ENCODE measurements at places on chromosomes 1 and 21.

DNA sequence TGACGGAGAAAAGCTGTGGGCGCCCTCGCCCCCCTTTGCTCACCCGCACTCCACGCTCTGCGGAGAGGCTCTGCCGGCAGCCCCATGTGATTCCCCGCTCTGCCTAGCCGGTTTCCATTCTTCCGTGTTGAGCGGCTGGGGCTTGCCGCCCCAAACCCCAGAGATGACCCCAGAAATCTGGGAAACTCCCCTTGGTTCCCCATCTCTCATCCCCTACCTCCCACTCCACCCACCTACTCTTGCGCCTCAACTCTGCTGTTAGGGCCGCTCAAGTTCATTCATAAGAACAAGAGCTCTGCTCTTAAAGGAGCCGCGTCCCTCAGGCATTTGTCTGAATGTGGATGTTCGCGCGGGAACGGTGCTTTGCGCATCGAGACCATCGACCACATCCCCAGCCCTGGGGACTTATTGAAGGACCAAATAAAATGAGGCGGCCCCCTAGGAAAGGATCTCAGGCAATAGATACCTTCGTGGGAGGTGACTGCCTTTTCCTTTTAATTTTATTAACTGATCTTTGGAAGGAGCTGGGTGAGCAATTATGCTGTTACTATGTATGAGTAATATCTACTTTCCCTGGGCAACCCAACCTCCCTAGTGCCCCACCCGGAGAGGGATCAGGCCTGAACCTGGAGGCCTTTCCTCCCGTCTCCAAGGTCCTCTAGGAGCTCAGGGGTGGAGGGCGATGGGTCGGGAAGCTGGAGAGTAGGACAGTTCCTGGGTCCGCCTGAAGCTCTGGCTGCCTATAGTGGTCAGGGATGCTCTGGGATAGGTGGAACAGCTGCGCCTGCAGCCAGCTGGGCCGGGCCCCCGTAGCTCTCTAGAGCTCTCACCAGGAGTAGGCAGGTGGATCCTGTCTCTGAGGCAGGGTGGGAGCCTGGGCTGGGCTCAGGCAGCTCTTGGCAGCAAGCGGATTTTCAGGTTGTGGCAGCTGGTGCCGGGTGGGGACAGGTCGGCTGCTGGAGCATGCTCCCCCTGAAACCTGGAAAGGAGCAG, 898 bp downstream of the MFSD2A start:
- DNase-seq: no peak

DNA sequence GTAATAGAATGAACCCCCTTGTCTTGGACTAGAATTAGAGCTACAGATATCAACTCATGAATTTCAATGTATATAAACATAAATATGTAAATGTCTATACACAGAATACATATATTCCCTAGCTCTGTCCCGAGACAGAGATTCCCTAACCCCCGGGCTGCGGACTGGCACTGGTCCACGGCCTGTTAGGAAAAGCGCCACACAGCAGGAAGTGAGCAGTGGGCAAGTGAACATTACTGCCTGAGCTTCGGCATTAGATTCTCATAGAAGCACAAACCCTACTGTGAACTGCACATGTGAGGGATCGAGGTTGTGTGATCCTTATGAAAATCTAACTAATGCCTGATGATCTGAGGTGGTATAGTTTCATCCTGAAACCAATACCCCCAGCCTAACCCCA, 51.2 kb downstream of the PIK3R3 start:
- DNase-seq: no peak

DNA sequence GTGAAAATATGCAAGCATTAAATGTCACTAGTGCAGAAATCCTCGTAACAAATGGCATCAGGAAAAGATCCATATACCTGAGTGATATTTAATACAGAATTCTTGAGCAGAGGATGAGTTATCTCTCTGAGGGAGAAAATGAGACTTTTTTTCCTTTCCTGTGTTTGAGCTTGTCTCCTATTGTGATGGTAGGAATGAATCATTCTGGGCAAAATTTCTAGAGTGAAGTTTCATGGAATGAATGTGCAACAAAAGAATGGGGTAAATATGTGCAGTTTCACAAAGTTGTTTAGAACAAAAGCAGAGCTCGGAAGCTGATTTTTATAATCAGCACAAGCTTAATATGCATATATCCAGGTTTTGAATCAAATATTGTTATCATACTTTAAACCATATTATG, 4.6 kb downstream of the CTPS1 start:
- DNase-seq: no peak

DNA sequence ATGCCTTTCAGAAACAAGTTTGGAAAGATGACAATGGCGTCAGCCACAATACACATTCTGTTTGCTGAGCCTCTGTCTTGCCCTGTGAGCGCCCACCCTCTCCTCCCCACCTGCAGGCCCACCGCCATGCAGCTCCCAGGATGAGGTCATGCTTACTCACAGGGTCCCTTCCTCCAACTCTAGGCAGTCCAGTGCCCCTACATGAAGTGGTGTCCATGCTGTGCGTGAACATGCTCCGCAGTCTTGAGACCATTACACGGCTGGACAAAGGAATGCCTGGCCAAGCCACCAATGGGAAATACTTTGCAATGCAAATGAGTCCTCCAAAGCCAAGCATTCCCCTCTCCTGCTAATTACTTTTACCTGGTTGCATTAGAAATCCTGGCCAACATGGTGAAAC, 92.2 kb downstream of the CD58 start:
- DNase-seq: no peak

DNA sequence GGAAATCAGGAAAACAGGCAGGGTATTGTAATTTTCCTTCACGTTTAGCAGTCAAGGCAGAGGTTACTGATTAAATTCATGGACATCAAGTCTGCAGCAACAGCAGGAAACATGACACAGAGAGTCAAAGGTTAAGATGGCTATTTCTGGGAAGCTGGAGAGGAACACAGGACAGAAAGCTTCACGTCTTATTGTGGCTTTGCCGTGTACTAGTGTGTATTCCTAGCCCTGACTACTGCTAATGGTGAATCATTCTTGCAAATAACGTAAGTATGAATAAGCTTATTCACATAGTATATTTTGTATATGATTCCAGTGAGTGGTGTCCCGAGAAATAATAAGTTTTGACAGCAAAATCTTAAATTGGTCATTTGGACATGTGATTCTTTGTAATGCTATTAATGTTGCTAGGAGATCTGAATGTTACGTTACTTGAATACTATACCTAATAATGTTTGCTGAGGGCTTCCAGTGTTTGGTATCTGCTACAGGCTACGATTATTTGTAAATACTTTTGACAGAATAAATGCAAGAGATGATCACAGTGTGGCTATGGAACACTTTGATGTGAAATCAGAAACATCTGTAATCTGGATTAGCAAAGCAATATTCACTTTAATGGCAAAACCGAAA, 77.4 kb downstream of the DISP1 start:
- DNase-seq: no peak

DNA sequence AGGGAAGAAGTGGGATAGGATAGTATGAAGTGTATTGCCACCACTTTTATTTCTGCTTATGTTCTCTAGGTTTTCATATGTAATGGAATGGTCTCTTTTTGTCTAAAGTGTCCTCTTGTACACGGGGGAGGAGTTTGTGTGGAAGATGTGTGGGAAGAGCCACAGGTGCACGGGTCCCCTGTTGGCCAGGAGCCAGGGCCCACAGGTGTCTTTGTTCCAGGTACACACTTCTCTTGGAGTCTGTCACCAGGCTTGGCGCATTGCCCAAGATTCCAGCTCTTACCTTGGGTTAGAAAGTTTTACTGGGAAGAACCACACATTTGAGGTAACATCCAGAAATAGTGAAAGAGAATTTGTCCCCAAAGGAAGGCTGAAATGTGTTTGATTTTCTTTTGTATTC, 10.5 kb downstream of the TENT5C start:
- no peak for DNase-seq

- DNase-seq: no peak
Measured at GRCh38 chr1:168623003-168623828, 46.8 kb downstream of the XCL1 start.
